ENCODE measurements at places on chromosomes 1 and 21. TPM values are rescaled to one million over a fixed set of nuclear protein-coding genes. Genes with fewer than 3 reads are reported as not detected.

- DNase-seq, result no peak
These were observed 66.6 kb downstream of the TRIM11 start for GRCh38 chr1:228339766-228340685.

- no peak for DNase-seq
These were observed 40.8 kb upstream of the MPZL1 start for GRCh38 chr1:167681024-167681423.

TFF3 gene
- not detected for total RNA-seq

DNA sequence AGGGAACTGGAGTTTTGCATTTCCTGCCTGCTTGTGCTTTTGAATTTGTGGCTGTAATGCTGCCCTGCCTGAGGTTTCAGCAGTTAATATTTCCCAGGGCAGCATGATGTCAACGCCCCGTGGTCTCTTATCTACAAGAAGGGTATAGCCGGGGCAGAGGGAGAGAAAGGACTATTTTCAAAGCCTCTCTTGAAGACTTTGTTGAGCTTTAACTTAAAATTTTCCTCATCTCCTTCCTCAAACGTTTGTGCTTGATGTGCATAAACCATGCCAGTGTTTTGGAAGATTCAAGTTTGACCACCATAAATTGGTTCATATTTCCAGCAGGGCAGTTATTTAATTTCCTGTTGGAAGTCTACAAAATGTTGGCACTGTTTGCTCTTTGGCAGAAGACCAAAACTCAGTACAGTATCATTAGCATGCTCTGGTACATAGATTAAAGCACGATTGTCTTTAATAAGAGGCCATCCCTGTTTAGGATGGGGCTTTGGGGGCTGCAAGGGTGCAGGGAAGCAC is 43.4 kb downstream of the ROR1 start:
- DNase-seq, result no peak
